SK-MEL-5 (cell line): ENCODE measurements at places on chromosomes 12 and 14. TPM values are rescaled to one million over a fixed set of nuclear protein-coding genes. Genes with fewer than 3 reads are reported as not detected.

The OTUB2 gene
- 3.5 and 4.4 TPM in 2 replicates for total RNA-seq

The TPPP2 gene
- total RNA-seq: not detected in 2 replicates

The BATF gene
- total RNA-seq: 0.74 TPM in 1 of 2 replicates, not detected in the other

The INSM2 gene
- total RNA-seq: 0.26 and 0.27 TPM in 2 replicates

The TTC8 gene
- total RNA-seq: 32.2 and 45.8 TPM in 2 replicates

The KRT7 gene
- total RNA-seq: not detected in 2 replicates

The MYO1A gene
- total RNA-seq: not detected in 2 replicates

The PLEKHD1 gene
- total RNA-seq: not detected in 2 replicates

The SIX4 gene
- total RNA-seq: 3.9 and 4.7 TPM in 2 replicates

The HVCN1 gene
- total RNA-seq: 2.1 TPM in 1 of 2 replicates, not detected in the other

The OR11G2 gene
- total RNA-seq: not detected in 2 replicates

The NUAK1 gene
- total RNA-seq: 0.63 and 0.69 TPM in 2 replicates

The CLEC9A gene
- not detected in 2 replicates for total RNA-seq

The SLC6A12 gene
- total RNA-seq: 1.4 and 1.6 TPM in 2 replicates

The SOCS2 gene
- total RNA-seq: 21.0 and 31.9 TPM in 2 replicates

The POTEG gene
- total RNA-seq: 0.21 and 0.35 TPM in 2 replicates

The CISTR gene
- not detected in 2 replicates for total RNA-seq

The GZMH gene
- not detected in 2 replicates for total RNA-seq

The SERPINA12 gene
- total RNA-seq: not detected in 2 replicates
